ENCODE measurements at places on chromosomes 16 and 17. TPM values are rescaled to one million over a fixed set of nuclear protein-coding genes. Genes with fewer than 3 reads are reported as not detected.

GRCh38 chr16:23302045-23302956 is at the start of gene SCNN1B:
Gene SCNN1B (plus strand): TSS chr16:23302302. CDS start chr16:23348600, 46,298 bp downstream.
- no peak for DNase-seq

DNA sequence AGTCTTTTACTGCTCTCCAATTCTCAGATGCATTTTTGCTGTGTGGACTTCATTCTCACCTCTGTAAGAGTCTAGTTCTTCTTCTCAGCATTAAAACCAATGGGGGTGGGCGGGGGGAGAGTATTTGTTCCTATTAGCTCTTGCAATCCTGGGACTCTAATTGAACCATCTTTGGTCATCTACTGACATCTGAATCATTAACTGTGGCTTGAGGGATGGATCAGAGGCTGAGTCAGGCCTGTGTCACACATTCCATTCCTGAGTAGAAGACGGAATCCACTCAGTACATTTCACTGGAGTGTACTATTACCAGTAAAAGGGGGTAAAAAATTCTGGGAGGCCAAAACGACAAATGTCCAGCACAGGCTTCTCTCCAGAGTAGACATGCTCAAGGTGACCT is 12.8 kb upstream of the ZNF23 start:
- peak; percentile 92 for DNase-seq

DNA sequence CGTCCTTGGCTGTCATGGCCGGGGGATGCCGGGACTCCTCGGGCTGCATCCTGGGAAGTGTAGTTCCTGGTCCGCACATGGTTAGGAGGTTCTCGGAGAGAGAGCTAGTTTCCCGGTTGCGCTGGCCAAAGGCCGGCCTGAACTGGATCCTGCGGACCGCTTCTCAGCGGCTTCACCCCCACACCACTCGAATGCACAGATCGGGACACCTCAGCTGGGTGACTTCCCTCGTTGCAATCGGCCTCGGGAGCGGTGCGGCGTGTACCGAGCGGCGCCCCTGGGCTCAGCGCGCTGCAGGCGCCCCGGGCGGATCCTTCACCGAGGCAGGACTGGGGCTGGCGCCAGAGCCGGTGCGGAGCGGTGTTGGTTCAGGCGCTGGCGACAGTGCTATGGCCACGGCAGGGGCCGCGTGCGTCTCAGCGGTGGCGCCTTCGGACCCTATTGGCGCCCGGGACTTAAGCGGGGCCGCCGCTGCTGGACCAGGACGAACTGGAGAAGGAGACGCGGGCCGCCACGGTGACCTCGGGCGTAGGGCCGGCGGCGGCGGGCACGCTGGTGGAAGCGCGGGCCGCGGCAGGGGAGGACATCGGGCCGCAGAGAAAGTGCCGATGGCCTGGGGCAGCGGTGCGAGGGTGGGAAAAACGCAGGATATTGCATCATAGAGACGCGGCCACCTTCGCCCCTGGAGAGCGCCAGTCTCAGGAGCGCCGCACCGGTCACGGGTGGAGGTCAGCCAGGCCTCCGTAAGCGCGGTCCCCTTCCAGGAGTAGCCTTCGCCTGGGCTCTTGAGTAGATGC is 11.4 kb downstream of the ZNF629 start:
- peak; percentile 78 for DNase-seq

DNA sequence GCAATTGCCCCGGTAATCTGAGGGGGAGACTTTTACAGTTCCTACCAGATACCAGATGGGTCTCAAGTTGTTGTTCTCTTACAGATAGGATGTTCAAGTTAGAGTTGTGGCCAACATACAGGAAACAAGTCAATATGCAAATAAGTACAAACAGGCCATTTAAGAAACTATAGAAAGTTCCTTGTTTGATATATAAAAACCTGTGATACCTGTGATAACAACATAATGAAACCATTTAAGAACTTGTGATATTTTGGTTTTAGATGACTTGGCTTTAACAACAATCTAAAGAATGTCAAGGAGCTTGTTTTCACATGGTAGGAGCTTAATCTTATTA is 16.8 kb downstream of the CDR2 start:
- DNase-seq, result no peak

DNA sequence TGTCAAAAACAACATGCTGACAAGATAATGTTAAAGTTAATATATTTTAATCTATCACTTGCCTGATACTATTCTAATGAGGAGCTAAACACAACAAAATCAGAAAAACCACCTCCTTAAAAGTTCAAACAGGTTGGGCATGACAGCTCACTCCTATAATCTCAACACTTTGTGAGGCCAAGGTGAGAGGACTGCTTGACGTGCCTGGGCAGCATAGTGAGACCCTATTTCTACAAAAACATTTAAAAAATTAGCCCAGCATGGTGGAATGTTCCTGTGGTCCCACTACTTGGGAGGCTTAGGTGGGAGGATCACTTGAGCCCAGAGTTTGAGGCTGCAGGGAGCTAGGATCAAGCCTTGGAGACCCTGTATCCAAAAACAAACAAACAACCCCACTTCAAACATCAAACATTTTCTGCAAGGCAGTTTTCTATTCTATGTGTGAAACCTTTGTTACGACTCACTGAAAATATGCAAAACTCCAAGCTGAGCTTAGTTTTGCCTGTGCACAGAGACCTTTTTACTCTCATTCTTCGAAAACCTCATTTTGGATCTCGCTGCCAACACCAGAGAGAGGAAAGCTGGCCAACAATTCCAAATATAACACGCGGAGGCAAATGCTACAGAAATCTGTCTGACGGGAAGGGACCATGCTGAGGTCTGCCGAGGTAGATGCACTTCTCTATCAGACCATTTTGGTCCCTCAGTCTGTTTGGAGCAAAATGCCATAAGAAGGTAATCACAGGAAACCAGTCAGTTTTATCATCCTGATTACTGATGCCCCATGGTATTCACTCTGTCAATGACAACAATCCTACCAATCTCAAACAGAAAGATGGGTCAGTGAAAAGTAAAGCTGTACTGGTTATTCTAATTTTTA is 6.2 kb downstream of the PHF12 start:
- no peak for DNase-seq

DNA sequence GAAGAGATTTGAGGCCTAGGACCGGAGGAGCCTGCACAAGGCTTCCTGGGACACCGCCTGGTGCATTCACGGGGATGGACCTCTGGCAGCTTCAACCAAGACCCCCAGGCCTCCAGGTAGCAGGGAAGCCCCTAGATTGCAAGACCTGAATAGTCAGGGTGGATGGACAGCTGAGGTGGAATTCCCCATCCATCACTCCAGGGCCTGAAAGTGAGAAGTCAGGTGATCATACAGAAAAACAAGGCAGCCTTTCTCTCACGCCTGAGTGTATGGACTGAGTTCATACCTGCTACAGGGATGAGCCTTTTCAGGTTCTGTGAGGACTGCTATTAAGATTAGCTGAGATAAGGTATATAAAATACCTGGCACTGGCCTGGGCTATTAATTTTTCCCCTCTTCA is 74.2 kb downstream of the PLXDC1 start:
- DNase-seq, result no peak

DNA sequence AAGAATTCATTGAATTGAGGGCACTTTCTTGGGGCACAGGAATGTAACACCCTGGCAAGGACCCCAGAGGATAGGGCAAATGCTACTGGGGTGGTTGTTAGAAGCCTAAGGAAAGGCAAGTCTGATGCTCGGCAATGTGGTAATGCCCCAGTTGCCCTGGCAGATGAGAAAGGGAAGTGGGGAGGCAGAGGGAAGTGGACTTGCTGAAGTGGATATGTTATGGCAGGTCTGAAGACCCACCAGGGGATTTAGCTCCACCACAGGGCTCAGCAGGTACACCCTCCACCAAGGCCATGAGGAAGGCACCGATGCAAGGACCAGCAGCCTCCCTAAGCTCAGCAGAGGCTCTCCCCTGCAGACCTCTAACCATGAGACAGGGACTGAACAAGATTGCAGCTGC is 184.8 kb downstream of the IRX5 start:
- DNase-seq, result no peak

- DNase-seq, result no peak
These were observed 51.5 kb downstream of the LDHD start for GRCh38 chr16:75065149-75065505.

GRCh38 chr17:48618256-48618896 is 3.3 kb upstream of the HOXB8 start:
- DNase-seq, result peak; percentile 67

- no peak for DNase-seq
These were observed 108.0 kb downstream of the SKAP1 start for GRCh38 chr17:48322060-48322459.

GRCh38 chr17:12627781-12628451 is 37.8 kb upstream of the MYOCD start:
- DNase-seq, result no peak

DNA sequence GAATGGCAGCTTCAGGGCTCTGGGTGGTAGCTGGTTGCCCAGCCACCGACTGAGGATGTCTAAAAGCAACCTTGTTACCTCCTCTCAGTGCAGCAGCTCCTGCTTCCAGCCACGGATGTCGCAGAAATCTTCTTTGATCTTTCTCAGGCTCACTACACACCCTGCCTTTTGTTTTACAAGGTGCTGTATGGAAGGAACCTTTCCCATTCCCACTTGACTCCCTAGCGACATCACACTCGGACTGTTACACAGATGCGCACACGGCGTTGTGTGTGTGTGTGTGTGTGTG is 135.8 kb upstream of the CPHXL start:
- DNase-seq, result no peak

DNA sequence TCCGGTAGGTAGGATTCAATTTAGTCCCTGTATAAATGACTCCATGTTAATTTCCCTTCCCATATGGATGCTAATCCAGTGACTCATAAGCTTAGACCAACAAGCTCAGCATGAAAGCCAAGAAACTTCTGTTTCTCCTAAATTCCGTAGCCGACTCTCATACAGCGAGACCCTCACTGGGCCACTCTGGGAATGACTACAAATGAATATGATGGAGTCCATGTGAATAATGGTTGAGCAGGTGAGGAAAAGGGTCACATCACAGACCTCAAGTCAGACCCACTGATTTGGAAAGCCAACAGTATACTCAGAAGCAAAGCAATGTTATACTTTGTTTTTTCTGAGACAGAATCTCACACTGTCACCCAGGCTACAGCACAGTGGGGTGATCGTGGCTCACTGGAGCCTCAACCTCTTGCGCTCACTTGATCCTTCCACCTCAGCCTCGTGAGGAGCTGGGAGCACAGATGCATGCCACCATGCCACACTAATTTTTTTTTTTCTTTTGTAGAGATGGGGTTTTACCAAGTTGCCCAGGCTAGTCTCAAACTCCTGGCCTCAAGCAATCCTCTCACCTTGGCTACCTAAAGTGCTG is 14.6 kb downstream of the RSL1D1 start:
- peak; percentile 81 for DNase-seq

- DNase-seq, result no peak
These were observed 39.7 kb downstream of the NUP93 start for GRCh38 chr16:56769677-56770076.

DNA sequence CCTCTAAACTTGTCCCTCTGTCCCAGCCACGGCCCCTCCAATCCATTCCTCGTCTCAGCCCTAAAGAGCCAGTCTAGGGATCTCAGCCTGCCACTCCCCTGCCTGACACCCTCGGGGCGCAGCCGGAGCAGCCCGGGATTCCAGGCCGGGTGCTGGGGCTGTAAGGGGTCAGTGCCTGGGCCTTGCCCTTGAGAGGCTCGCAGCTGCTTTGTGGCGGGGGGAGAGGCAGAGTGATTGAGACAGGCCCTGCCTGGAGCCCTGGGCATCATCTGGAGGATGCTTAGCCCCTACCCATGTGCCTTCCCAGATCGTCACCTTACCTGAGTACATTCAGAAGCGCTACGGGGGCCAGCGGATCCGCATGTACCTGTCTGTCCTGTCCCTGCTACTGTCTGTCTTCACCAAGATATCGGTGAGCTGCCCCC is 8.3 kb downstream of the SLC5A10 start:
- DNase-seq, result no peak

- no peak for DNase-seq
These were observed 2.7 kb downstream of the CTDNEP1 start for GRCh38 chr17:7248796-7249195.

- DNase-seq, result no peak
These were observed 40.9 kb upstream of the NAT9 start for GRCh38 chr17:74816905-74817620.

GRCh38 chr17:76438906-76439305 is 14.0 kb downstream of the UBE2O start:
- DNase-seq, result peak; percentile 73

- DNase-seq, result peak; percentile 79
These were observed 19.1 kb downstream of the GSPT1 start for GRCh38 chr16:11896486-11897176.

DNA sequence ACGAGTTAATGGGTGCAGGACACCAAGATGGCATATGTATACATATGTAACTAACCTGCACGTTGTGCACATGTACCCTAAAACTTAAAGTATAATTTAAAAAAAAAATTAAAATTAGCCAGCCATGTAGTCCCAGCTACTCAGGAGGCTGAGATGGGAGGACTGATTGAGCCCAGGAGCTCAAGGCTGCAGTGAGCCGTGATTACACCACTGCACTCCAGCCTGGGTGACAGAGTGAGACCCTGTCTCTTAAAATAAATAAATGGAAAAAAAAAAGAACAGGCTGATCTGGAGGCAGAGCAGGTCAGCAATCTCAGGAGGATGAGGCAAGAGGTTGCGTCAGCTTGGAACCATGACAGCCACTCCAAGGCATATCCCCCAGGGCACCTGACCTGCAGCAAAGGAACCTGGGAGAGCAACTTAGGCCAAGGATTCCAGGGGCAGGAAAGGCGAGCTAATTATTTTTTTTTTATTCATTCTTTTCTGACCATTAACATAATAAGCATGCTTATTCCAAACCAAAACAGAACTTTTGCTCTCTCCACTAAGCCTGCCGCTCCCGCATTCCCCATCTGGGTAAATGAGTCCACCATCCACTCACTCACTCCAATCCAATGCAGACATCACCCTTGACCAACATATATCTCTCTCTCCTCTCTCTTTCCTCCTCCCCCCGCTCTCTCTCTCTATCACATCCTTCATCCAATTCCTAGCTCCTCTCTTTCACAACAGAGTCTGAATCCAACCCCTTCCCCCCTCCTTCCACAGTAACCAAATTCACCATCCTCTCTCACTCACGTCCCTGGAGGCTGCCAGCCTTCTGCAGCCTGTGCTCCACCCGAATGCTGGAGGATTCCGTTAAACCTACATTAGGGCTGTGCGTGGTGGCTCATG is 47.7 kb downstream of the TK2 start:
- peak; percentile 81 for DNase-seq

- no peak for DNase-seq
These were observed 91.1 kb downstream of the RPA1 start for GRCh38 chr17:1920948-1921351.

The PCGF2 gene
- 1.7 TPM for total RNA-seq

The ANKRD40CL gene
- not detected for total RNA-seq

The GPRC5B gene
- 34.0 TPM for total RNA-seq

The KRTAP2-2 gene
- total RNA-seq, result 0.15 TPM

The IL34 gene
- total RNA-seq, result 0.60 TPM

The FOXN1 gene
- not detected for total RNA-seq

The STAC2 gene
- total RNA-seq, result not detected

The SLC52A1 gene
- 0.55 TPM for total RNA-seq

The RASD1 gene
- 154 TPM for total RNA-seq

The NETO2 gene
- 20.1 TPM for total RNA-seq
